ENCODE measurements at places on chromosomes 4 and X. TPM values are rescaled to one million over a fixed set of nuclear protein-coding genes. Genes with fewer than 3 reads are reported as not detected.
A peak's percentile ranks its signal among the peaks of the same experiment; 100 is the strongest.

- peak; percentile 28 for DNase-seq
Measured at GRCh38 chrX:150364347-150365050, 1.4 kb downstream of the MAMLD1 start.

GRCh38 chr4:142743121-142743825 is 102.8 kb downstream of the INPP4B start:
- no peak for DNase-seq

- DNase-seq: no peak
Measured at GRCh38 chr4:67483868-67484602, 61.3 kb downstream of the CENPC start.

The TAF7L gene
- 0.82 TPM for total RNA-seq

The SULT1B1 gene
- 0.72 TPM for total RNA-seq

The IL13RA2 gene
- 1.6 TPM for total RNA-seq
